ENCODE measurements at places on chromosomes 4 and X. TPM values are rescaled to one million over a fixed set of nuclear protein-coding genes. Genes with fewer than 3 reads are reported as not detected.

DNA sequence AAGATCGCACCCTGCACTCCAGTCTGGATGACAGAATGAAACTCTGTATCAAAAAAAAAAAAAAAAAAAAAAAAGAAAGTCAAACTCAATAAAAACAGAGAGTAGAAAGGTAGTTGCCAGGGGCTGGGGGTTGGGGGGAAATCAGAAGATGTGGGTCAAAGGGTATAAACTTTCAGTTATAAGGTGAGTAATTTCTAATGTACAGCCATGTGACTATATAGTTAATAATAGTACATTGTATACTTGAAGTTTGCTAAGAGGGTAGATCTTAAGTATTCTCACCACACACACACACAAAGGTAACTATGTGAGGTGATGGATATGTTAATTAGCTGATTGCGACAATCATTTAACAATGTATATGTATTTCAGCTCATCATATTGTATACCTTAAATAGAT, 11.5 kb downstream of the HERC6 start:
- no peak for DNase-seq

Gene MMRN1
- total RNA-seq, result 8.2 TPM

GRCh38 chrX:68892651-68893050, 63.8 kb downstream of the EFNB1 start:
- no peak for DNase-seq

DNA sequence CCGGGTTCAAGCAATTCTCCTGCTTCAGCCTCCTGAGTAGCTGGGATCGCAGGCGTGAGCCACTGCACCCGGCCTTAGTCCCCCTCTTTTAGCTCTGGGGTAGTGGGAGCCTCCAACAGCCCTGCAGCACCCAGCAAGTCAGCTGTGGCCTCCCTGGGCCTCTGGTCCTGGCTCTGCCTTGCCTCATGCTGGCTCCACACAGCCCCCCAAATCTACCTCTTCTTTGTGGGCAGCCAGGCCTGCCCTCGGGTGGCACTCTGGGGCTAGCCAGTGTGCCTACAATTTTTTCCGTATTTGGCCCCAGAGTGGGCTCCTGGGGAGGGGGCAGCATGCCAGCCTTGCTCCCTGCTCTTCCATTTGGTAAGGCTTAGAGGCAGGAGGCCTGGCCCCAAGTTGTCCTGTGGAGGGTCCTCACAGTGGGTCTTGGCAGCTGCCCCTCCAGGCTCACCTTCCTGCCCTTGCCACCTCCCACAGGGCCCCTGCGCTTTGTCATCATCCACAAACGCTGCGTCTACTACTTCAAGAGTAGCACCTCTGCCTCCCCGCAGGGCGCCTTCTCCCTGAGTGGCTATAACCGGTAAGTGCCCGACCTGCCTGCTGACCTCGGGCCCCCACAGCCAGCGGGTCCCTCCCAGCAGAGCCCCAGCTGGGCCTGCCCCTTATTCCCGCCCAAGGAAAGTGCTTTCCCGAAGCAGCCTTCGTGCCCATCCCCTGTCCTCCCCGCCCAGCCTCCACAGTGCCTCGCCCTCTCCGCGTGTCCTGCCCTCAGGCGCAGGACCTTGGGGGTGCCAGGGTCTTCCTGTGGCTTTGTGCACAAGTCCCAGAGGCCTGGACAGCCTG, 21.0 kb upstream of the ADD1 start:
- no peak for DNase-seq

DNA sequence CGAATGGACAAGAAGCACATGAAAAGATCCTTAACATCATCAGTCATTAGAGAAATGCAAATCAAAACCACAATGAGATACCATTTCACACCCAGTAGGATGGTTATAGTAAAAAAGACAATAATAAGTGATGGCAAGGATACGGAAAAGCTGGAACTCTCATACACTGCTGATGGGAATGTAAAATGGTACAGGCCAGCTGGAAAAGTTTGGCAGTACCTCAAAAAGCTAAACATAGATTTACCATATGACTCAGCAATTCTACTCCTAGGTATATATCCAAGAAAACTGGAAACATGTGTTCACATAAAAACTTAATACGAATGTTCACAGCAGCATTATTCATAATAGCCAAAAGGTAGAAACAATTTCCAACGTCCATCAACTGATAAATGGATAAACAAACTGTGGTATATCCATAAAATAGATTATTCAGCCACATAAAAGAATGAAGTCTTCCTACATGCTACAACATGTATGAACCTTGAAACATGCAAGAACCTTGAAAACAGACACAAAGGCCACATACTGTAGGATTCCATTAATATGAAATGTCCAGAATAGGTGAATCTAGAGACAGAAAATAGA, 11.9 kb downstream of the RPS6KA3 start:
- no peak for DNase-seq

Gene GPR82
- total RNA-seq, result not detected

DNA sequence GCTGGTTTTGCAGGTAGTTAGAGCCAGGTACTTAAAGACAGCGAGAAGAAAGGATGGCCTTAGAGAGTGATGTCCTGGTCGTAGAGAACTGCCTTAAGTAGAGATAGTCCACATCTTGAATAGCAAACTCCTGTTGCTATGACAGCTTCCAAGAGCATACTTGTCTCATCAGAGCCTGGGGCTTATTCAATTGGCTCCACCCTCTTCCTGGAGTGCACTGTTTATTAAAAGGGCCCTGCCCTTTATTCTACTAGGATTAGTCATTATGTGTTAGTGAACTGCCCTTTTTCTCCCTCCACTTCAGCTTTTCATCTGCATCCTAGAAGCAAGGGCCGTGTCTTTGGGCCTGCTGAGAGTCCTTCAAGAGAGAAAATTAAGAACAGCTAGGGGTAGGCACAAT, 94.5 kb upstream of the EOLA2 start:
- DNase-seq, result no peak

Gene TLL1
- total RNA-seq, result 3.4 TPM

DNA sequence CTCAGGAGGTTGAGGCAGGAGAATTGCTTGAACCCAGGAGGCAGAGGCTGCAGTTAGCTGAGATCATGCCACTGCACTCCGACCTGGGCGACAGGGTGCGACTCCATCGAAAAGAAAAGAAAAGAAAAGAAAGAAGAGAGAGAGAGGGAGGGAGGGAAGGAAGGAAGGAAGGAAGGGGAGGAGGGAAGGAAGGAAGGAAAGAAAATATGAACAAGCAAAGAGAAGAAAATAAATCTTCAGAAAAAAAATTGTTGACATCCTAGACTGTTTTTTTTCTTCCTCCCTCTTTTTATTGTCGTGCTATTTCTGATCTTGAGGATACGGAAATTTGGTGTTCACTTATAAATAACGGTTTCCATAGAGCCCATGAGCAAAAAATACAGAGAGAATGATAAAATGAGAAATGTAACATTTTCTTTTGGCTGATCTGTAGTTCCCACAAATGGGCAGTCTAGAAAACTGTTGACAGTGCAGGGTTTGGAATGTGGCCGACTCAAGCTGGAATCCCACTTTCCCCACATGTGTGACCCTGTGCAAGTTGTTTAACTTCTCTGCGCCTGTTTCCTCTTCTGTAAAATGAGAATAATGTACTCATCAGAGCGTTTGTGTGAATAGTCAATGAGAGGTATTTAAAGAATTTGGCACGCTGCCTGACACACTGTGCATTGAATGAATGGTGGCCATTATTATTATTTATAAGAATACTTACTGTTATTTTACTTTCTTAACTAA, 19.4 kb downstream of the SORBS2 start:
- DNase-seq, result no peak
